GM12891 (cell line): ENCODE measurements at places on chromosomes 16 and 17.

- DNase-seq: no peak
Measured at GRCh38 chr17:17109907-17110306, 67.7 kb downstream of the MPRIP start.

GRCh38 chr17:73901661-73902415 lies 257.6 kb upstream of the SDK2 start:
- DNase-seq: no peak

DNA sequence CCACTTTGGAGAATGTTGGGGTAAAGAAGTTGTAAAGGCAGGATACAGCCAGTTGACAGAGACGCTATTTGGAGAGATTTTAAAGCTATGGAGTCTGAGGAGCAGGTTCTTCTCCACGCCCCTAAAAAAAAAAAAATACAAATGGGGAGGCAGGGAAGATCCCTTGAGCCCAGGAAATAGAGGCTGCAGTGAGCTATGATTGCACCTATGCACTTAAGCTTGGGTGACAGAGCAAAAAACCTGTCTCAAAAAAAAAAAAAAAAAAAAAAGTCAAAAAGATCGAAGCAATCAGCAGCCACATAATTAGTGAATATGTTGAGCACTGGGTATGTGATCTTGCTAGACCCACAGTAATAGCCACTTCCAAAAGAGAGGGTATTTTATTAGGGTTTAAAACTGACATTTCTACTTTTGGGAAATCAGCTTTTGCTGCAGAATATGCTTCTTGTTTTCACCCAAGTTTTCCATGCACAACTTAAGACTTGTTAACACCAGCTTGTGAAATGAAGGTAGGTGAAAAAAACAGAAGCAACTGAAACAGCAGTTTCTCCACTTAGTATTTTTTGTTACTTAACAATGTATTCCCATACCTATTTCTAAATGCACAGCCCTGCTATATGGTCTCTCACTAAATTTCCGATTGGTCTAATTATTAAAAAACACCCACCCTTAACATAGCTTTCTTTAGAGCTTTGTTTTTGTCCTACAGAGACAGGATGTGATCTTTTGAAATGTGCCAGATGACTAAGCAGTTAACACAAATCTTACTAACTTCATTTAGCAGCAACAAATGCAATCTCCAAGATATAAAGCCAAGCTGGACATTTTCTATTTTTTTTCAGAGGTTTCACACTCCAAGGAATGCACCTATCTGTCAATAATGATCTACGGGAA lies 2.5 kb upstream of the ARL6IP1 start:
- no peak for DNase-seq

- no peak for DNase-seq
Measured at GRCh38 chr16:11329891-11330290, 15.4 kb upstream of the RMI2 start.

- no peak for DNase-seq
Measured at GRCh38 chr17:44970136-44970741, 2.1 kb upstream of the C1QL1 start.

- DNase-seq: no peak
Measured at GRCh38 chr17:80861892-80862291, 129.7 kb upstream of the CHMP6 start.

- DNase-seq: no peak
Measured at GRCh38 chr16:79272141-79272577, 328.4 kb downstream of the MAF start.

DNA sequence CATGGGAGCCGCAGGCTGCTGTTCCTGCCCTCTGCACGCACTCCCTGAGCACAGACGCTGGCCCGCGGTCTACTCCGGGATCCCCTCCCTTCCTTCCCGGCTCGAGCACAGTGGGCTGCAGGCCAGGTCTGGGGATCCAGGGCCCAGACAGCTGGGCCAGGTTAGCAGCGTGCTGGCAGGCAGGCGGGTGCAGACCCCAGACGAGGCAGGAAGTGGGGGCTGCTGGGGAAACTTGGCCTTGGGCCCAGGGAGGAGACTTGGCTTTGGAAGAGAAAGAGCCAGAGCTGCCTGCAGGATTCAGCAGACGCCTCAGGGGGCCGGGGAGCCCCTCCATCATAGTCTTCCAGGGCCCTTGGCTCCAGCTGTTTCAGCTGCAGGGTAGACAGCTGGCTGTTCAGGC lies 30.2 kb upstream of the ABCC3 start:
- no peak for DNase-seq

- no peak for DNase-seq
Measured at GRCh38 chr17:699345-699744, 15.3 kb downstream of the VPS53 start.

DNA sequence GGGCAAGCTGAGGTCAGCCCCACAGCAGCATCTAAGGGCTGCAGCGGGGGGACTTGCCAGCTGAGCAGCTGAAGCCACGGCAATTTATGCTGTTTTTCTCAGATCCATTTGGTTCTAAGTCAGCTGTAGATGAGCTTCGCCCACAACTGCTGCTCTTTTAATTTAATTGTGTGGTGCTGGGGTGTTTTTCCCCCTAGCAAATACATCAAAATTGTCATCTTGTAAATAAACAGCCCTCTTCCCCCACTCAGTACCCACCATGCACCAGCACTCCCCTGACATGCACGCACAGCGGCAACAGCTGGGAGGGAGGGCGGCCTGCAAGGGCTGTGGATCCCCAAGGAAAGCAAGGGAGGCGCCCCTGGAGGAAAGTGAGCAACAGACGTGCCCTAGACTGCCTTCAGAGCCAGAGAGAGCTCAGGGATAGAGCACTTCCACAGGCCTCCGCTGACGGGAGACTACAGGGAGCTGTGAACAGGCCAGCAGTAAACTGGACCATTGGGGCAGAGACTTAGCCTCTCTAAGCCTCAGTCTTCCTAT lies 149.5 kb downstream of the TMEM132E start:
- DNase-seq: no peak

DNA sequence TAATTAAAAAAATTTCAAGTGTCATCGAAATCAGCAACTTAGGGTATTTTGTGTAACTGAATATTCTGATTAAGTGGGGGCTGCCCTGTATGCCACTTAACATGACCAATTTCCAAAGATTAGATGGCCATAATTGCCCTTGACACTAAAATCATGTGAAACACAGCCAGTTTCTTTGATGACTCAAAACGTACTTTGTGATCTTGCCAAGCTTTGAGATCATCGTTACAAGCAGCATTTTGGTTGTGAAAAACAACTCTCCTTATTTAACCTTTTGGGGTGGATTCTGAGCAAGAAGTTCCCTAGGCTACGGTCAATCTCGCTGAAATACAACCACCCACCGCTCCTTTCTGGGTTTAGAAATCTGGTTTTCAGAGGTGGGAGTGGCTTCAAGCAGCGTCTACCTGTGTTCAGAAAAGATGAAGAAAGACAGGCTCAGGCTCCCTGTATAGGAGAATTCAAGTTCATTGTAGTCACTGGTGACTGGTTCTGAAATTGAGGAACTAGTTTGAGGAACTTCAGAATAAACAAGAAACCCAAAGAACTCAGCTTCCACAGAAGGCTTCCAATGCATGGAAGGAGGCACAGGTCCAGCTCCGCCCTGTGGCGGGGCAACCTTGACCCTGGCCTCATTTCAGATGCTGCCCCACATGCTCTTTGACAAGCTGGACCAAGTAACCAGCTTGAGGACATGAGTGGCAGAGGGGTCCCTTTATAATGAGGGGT lies 9.4 kb downstream of the MAP3K14 start:
- no peak for DNase-seq

GRCh38 chr16:16062023-16062937 lies 112.9 kb downstream of the ABCC1 start:
- no peak for DNase-seq

DNA sequence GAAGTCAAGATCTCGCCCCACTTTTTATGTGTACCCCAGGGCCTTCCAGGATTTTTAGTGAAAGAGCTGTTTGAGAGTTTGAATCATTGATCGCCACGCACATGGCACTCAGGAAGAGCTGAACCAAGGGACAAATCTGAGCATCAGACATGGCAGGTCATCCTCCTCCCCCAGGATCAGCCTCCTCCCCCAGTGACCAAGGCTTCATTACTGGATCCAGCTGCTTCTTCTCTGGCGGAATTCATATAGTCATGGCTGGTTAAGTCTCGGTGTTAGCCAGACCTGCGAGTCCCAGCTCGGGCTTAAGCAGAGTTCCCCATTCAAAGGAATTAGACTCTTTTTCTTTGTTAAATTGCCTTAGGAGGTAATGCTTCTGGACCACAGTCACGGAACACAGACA lies 32.5 kb downstream of the CDRT4 start:
- no peak for DNase-seq

- no peak for DNase-seq
Measured at GRCh38 chr17:31724026-31724425, 135.0 kb downstream of the COPRS start.

- no peak for DNase-seq
Measured at GRCh38 chr17:44358066-44358465, 5.6 kb downstream of the FAM171A2 start.

- no peak for DNase-seq
Measured at GRCh38 chr17:36755586-36755985, 154.2 kb downstream of the MRM1 start.

DNA sequence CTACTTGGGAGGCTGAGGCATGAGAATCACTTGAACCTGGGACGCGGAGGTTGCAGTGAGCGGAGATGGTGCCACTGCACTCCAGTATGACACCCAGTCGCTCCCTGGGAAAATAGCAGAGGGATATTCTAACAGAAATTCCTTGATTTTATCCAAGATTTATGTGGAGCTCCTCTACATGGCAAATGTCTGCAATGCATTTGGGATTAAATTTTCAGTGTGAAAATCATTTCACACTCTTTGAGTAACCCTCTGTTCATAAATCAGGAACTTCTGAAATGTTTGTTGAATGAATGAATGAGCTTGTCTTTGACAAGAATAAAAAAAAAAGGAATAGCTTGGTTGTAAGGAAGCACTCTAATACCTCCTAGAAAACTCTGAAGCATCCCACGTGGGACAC lies 305.8 kb downstream of the SHISA9 start:
- no peak for DNase-seq

- DNase-seq: no peak
Measured at GRCh38 chr17:30137158-30137557, 20.5 kb downstream of the NSRP1 start.

DNA sequence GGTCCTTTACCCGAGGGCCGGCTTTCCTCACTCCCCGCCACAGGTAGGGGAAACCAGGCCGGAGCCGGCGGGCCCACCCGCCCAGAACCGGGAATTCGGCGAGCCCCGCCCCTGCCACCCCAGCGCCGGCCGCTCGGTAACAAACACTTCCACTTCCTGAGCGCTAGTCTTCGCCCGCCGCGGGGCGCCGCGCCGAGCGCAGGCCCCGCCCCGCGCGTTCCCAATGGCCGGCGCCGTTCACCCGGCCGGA lies 224 bp upstream of the NHERF1 start:
- no peak for DNase-seq

DNA sequence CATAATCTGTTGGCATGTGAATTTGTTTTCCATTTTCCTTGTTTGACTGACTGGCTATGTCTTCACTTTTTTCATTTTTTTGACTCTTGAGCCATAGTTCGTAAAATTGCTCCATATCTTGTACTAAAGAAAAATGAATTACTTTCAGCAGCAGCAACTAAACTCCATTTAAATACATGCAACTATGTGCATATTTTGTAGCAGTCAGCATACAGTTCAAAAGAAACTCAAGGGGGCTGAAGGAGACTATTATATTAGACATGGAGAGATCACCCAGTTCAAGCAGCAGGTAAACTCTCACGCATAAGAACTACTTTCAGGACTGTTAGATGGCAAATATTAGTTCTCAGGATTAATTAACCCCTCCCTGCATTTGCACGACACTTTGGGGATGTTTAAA lies 13.6 kb upstream of the TXNDC11 start:
- no peak for DNase-seq

GRCh38 chr17:42953669-42954068 lies 10.6 kb downstream of the AARSD1 start:
- no peak for DNase-seq

- no peak for DNase-seq
Measured at GRCh38 chr17:1412185-1413110, 12.4 kb upstream of the YWHAE start.

GRCh38 chr16:62752854-62753253 lies 716.6 kb upstream of the CDH8 start:
- no peak for DNase-seq

GRCh38 chr17:10336393-10336792 lies 36.4 kb downstream of the MYH13 start:
- no peak for DNase-seq

DNA sequence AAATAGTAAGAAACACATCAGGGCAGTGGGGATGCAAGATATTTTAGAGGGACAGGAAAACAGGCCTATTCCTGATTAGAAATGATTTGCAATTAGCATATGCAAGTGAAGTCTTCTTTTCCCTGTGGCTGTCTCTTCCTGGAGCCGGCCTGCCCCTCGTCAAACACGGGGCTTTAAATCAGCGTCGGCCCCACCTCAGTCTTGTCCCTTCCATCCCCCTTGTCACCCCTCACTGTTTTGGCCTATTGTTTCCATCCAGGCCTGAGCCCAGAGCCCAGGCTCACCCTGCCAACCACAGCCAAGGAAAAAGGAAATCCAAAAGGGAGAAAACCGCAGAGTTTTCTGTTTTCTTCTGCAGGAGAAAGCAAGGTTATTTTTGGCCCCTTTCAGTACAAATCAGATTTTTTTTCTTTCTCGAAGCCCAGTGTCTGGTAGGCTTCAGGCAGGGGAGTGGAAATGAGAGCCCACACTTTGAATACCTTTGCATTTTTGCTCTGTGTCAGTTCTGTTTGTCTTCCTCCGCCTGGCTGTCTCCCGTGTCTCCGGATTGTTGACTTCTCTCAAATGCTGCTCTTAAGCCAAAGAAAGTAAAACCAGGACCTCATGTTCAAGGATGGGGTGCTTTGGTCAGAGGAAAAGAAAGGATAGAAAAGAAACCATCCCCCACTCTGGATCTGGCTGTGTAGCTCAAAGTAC lies 399.9 kb upstream of the CDH11 start:
- DNase-seq: no peak

DNA sequence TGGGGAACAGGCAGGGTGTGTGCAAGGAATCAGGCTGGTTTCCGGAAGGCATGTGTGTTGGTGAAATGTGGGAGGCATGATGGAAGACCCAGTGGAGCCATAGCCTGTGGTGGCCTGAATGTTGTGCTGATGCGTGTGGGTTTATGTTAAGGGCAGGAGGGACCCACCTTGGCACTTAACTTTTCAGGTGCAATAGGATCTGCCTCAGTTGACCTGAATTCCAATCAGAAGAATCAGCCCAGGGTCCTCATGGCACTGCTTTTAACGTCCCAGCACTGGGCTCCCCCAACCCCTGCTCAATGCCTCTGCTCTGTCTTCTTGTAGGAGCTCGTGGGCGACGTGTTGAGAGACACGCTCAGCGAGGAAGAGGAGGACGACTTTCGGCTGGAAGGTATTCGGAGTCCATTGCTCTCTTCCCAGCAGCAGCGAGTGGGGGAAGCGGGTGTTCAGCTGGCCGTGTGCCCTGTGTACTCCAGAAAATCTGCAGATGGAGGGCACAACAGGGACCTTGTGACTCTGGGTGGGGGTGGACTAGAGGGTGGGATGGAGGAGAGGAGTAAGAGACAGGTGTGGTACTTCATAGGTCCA lies 59.9 kb downstream of the NKD1 start:
- no peak for DNase-seq

- peak; percentile 53 for DNase-seq
Measured at GRCh38 chr16:47037396-47037745, 63.9 kb upstream of the DNAJA2 start.

- no peak for DNase-seq
Measured at GRCh38 chr16:61002479-61003204, 1033.6 kb downstream of the CDH8 start.
